ENCODE measurements at places on chromosomes 5 and 9.

- DNase-seq = no peak
Observed at GRCh38 chr9:78542491-78543181, 245.7 kb downstream of the PSAT1 start.

GRCh38 chr9:136683755-136684154, 3.5 kb downstream of the AGPAT2 start:
- no peak for DNase-seq

GRCh38 chr5:92460505-92460904, 1077.4 kb upstream of the ARRDC3 start:
- no peak for DNase-seq

GRCh38 chr5:14050821-14051220, 92.3 kb upstream of the TRIO start:
- no peak for DNase-seq

GRCh38 chr9:128669786-128670185, 13.1 kb upstream of the DYNC2I2 start:
- no peak for DNase-seq

GRCh38 chr9:20683351-20684034, 566 bp upstream of the FOCAD start:
- DNase-seq = peak; percentile 18

DNA sequence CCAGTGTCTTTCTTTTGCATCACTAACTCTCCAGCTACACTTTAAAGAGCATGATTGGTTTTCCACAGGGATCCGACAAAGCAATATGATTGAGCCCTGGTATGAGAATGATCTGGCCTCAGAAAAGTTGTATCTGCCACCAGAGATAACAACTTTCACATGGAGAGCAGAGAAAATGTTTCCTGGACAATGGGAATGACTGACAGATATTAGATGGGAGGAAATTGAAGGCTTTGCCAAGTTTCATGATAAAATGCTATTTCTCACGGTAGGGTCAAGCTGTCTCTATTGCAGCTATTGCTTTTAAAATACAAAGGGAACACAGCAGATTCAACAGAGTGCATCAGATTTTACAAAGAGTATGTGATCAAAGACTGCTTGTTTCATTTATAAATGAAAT, 56.4 kb upstream of the GLIS3 start:
- DNase-seq = no peak

DNA sequence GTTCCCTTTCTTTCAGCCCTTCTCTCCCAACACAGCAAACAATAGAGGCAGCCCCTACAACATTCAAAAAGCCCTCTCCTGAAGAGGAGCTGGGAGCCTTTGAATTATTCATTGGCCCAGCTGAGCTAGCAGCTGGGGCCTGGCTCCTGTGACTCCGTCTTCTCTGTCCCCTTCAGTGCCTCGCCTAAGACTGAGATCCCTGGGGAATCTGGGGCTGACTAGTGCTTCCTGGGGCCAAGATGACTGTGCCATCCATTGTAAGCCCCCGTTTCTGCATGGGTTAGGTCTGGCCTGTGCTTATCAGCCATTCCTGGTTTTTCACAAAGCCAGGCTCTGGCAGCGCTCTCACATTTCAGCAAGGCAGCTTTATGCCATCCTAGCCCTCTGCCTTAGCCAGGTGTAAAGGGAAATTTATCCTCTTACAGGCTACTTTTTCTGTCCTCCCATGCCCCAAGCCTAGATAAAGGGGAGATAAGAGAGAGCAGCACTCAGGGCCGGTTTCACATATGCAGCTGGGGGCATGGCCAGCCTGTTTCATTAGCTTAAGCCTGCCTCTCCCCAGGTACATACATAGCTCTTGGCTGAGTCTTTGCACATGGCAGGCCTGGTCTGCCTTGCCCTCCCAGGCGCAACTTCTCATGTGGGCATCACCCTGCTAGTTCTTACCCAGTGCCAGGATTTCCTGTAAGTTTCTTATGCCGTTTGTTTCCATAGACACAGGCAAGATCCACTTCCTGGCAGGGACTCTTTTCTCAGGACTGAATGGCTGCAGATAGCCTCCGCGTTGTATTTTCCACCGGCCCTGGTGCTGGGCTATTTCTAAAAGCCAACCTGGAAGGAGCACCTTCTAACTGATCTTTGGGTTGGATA, 15.8 kb downstream of the PTPA start:
- no peak for DNase-seq

GRCh38 chr9:96462541-96462940, 12.6 kb downstream of the HABP4 start:
- no peak for DNase-seq

DNA sequence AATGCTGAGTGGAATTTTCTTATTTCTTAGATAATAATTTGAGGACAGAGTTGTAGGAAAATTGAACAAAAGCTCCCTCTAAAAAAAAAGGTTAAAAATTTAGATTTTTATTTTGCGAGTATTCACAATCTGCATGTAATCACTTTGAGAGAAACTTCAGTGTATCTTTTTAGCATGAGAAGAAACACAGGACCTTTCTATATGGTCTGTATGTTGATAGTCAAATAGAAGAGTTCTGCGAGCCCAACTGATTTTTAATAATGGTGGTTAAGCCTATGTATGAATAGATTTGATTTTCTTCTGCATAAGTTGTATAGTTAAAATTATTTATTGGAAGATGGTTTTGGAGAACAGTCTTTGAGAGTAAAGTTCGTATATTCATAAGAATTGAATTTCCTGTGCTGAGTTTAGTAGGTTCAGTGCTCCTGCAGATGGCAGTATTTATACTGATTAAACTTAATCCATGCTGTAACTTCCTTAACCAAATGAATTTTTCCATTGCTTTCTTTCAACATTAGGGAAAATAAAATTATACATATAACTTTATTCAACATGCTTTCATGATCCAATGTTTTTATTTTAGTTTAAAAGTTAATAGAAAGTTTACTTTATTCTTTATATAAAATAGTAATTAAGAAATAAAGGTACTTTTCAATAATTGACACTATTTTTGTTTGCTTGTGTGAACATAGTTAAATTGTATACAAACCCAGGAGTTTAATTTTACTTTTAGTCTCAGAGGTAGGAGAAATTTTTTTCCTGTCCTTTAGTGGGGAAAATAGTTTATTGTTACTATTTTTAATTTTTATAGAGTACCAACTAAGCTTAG, 19.6 kb downstream of the TCERG1 start:
- no peak for DNase-seq

GRCh38 chr9:101705135-101705661, 33.2 kb downstream of the GRIN3A start:
- no peak for DNase-seq

GRCh38 chr9:1002678-1003077, 26.2 kb downstream of the DMRT3 start:
- DNase-seq = no peak

DNA sequence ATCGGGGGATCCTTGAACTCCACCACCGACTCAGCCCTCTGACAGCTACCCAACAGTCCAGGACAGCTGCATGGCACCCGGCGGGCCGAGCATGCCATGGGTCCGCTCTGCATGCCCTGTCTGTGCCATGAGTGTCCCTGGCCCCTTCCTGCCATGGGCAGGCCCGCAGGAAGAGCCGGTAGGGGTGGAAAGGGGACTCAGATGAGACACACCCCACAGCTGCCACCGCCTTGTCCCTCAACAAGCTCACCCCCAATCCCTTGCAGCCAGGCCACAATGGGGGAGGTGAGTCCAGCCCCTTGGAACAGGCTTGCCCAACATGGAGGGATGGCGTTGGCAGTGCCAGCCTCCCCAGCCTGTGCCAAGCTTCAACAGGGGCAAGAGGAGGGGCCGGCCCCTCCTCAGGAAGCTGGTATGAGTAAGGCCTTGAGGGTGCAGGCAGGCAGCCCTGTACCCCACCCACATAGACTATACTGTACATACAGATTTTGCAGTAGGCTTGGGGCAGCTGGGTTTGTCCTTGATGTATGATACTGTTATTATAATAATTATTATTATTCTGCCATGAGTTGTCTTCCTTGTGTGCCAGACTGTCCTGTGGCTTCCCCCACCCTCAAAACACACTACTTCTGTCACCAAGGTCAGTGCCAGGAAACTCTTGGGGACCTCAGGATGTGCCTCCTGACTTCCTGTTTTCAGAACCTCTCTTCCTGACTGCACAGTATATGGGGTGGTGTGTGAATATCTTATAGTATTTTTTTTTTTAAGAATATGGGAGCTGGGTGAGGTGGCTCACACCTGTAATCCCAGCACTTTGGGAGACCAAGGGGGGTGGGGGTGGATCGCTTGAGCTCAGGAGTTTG, 12.0 kb upstream of the SLC34A1 start:
- no peak for DNase-seq

- DNase-seq = no peak
Observed at GRCh38 chr9:99818500-99818899, 3.2 kb upstream of the NR4A3 start.

Data from activated CD4-positive, alpha-beta T cell treated with anti-CD3 and anti-CD28 coated beads for 24 hours (primary cell).